Activated CD8-positive, alpha-beta T cell treated with anti-CD3 and anti-CD28 coated beads for 36 hours (primary cell): ENCODE measurements at places on chromosomes 3 and 15. TPM values are rescaled to one million over a fixed set of nuclear protein-coding genes. Genes with fewer than 3 reads are reported as not detected.

DNA sequence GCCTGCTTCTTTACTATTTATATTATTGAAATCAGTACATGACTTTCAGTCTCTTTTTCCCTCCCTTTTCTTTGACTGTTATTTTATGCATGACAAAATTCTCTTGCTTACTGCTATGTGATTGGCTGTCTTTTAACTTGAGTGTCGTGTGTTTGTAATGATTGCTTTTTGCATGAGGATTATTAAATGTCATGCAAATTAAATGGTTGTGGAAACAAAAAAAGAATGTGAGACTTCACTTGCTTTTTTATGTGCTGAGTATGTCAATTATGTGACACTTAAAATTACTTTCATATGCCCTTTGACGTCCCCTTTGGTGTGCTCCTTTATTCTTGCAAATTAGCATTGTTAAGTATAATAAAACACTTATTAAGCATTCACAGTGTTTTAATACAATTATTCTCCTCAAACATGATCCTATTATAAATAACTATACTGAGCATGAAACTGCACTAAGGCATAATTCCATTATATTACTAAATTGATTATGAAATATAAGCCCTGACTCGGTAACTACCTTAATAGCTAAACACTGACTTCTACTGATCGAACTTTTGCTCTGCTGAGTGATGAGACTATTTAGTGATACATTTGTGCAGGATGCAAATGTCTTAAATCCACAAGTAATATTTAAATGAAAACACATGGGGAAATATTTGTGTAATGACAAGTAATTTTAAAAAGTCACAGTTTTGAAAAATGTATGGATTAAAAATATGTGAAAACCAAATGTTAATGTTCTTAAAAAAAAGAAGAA is 401.7 kb downstream of the NLGN1 start:
- H3K27ac ChIP-seq: no peak overlapping the region
- H3K27me3 ChIP-seq: no peaks in the 10 kb centered on the region
- DNase-seq: no peak
- H3K4me3 ChIP-seq: no peak overlapping the region
- H3K36me3 ChIP-seq: no peaks in the 10 kb centered on the region

DNA sequence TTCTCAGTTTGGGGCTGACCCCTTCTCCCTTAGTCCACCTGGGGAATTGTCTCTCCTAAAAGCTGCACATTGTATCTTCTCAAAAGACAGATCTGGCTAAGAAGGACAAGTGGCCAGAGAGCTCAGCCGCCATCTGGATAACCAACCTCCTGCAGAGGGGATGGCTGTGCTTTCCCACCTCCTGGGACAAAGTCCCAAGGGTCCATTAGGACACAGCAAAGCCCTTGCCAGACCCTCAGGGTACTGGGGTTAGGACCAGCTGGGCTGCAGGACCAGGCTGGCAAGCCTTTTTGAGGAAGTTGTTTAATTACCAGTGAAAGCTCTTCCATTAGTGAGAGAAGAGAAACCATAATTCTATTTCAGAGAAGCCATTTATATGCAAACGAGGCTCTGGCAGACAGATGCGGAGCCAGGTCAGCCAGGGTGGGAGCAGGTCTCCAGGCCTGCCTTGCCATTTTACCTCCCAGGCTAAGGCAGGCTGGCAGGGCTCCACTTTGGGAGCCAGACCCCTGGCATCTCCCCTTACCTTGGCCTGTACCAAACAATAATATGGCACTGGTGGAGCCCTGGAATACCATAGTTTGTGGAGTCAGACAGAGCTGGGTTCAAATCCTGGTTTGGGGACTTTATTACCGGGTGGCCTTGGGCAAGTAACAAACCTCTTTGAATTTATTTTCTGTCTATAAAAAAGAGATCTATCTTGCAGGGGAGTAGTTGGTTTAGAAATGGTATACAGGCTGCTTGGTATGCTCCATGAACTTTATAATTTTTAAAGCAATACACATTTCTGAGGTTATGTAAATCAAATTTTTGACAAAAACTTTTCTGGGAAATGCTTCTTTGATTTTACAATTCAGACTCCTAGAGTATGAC is 17.9 kb downstream of the SHF start:
- H3K4me3 ChIP-seq: no peak overlapping the region
- no peak for DNase-seq
- peaks cover 14% of the 10 kb centered on the region for H3K4me1 ChIP-seq
- no peaks in the 10 kb centered on the region for H3K27me3 ChIP-seq
- no peak overlapping the region for H3K27ac ChIP-seq
- peaks cover 4% of the 10 kb centered on the region for H3K36me3 ChIP-seq

DNA sequence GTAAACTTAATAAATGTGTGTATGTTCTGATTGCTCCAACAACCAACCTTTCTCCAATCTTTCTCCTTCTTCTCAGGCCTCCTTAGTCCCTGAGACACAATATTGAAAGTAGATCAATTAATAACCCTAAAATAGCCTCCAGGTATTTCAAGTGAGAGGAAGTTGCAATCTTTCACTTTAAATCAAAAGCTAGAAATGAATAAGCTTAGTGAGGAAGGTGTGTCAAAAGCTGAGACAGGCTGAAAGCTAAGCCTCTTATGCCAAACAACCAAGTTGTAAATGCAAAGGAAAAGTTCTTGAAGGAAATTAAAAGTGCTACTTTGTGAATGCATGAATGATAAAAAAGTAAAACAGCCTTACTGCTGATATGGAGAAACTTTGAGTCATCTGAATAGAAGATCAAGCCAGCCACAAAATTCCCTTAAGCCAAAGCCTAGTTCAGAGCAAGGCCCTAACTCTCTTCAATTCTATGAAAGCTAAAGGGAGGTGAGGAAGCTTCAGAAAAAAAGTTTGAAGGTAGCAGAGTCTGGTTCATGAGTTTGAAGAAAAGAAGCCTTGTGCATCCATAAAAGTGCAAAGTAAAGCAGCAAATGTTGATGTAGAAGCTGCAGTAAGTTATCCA is 38.6 kb downstream of the CCDC80 start:
- H3K4me1 ChIP-seq: peaks cover 18% of the 10 kb centered on the region
- peaks cover 4% of the 10 kb centered on the region for H3K36me3 ChIP-seq
- H3K27me3 ChIP-seq: no peaks in the 10 kb centered on the region
- H3K27ac ChIP-seq: no peak overlapping the region
- DNase-seq: no peak

GRCh38 chr3:165283328-165283727 is 87.1 kb upstream of the SLITRK3 start:
- H3K36me3 ChIP-seq: no peaks in the 10 kb centered on the region
- no peak overlapping the region for H3K27ac ChIP-seq
- no peaks in the 10 kb centered on the region for H3K4me1 ChIP-seq
- H3K27me3 ChIP-seq: no peaks in the 10 kb centered on the region

- H3K27me3 ChIP-seq: no peaks in the 10 kb centered on the region
- H3K4me3 ChIP-seq: no peak overlapping the region
- H3K4me1 ChIP-seq: peaks cover 3% of the 10 kb centered on the region
- H3K36me3 ChIP-seq: peaks cover 3% of the 10 kb centered on the region
- DNase-seq: no peak
- peak overlapping the region; percentile 26 for H3K27ac ChIP-seq
These were observed 19.6 kb downstream of the HSPBAP1 start for GRCh38 chr3:122773944-122774509.

Gene AVEN
- total RNA-seq: 13.0 TPM

Gene GOLGA8G
- not detected for total RNA-seq

Gene IL16
- total RNA-seq: 138 TPM

Gene GAP43
- total RNA-seq: not detected
